ENCODE measurements at places on chromosomes 1 and 21. TPM values are rescaled to one million over a fixed set of nuclear protein-coding genes. Genes with fewer than 3 reads are reported as not detected.

- no peak for DNase-seq
Measured at GRCh38 chr1:94306521-94306920, 69.1 kb upstream of the ARHGAP29 start.

- no peak for DNase-seq
Measured at GRCh38 chr1:206850401-206850800, 15.0 kb upstream of the IL20 start.

DNA sequence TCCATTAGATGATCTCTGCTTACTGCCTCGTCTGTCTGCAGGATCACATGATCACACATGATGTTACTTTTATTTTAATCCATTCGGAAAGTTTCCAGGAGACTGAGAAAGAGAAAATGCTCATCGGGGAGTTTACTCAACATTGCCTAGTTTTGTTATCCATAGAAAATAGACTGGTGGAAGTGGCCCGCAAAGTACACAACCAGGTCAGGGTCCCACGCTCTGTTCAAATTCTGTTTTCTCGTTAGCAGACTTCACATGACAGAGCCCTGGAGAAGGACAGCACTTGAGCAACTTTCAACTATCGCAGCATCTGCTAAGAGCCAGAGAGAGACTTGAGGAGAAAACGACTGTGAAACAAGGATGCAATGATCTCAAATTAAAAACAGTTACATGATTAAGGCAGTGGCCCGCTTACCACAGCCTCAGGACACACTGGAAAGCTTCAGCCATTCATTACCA lies 44.2 kb downstream of the ADAMTS1 start:
- DNase-seq, result no peak

DNA sequence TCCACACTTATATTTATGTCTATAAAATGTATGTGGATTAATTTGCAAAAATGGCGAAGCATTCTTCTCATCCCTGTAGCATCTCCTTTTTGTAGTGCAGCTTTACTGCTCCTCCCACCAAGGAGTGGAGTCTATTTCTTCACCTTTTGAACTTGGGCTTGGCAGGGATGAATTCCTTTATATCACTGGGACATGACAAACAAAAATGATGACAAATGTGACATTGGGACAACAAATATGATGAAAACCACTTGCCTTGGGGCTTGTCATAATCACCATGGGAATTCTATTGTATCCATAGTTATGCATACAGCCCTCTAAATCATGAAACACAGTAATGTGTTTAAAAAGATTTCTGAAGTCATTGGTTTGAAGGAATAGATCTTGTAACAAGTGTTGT lies 155.0 kb downstream of the TNFSF18 start:
- DNase-seq, result no peak

- DNase-seq, result no peak
Measured at GRCh38 chr1:223091896-223092295, 51.2 kb downstream of the TLR5 start.

Gene RIMS3
- total RNA-seq, result not detected

Gene CRYAA
- total RNA-seq, result not detected
